ENCODE measurements at places on chromosomes 12 and 14.

- DNase-seq, result no peak
Measured at GRCh38 chr14:104510216-104510615, 69.3 kb upstream of the C14orf180 start.

GRCh38 chr14:85811340-85811739, 281.4 kb downstream of the FLRT2 start:
- DNase-seq, result no peak

- no peak for DNase-seq
Measured at GRCh38 chr12:13278249-13278787, 81.8 kb downstream of the EMP1 start.

GRCh38 chr12:68317047-68317667, 15.0 kb downstream of the MDM1 start:
- no peak for DNase-seq

GRCh38 chr12:89796798-89797382, 88.3 kb upstream of the ATP2B1 start:
- no peak for DNase-seq

- no peak for DNase-seq
Measured at GRCh38 chr12:81835783-81836182, 76.6 kb upstream of the PPFIA2 start.

- DNase-seq, result no peak
Measured at GRCh38 chr14:100688598-100689461, 37.9 kb upstream of the DLK1 start.

DNA sequence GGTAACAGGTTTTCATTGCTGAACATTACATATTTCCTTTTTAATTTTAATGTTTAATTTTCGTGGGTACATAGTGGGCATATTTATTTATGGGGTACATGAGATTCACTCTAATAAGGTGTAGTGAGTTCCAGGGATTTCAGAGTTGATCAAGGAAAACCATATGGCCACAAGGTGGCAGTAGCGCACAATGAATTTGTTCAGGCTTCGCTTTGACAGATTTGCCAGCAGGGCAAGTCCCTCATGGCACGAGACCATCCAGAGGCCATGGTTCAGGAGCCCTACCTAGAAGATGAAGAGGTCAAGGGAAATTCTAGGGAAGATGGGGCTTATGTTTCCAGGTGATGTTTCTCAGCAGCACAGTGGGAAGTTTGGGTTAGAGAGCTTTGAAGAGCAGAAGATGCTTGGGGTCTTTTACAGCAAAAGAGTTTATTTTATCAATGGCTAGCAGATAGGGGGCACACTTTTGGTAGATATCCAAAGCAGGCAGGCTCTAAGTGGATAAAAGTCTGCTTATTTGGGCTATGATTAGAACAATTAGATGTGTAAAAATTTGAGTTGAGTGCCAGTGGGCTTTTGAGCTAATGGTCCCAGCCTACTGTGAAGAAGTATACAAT, 1004.4 kb downstream of the AACS start:
- no peak for DNase-seq

GRCh38 chr14:26427097-26427496, 170.7 kb downstream of the NOVA1 start:
- no peak for DNase-seq

GRCh38 chr12:40107098-40107802, 1.4 kb upstream of the SLC2A13 start:
- peak; percentile 49 for DNase-seq

DNA sequence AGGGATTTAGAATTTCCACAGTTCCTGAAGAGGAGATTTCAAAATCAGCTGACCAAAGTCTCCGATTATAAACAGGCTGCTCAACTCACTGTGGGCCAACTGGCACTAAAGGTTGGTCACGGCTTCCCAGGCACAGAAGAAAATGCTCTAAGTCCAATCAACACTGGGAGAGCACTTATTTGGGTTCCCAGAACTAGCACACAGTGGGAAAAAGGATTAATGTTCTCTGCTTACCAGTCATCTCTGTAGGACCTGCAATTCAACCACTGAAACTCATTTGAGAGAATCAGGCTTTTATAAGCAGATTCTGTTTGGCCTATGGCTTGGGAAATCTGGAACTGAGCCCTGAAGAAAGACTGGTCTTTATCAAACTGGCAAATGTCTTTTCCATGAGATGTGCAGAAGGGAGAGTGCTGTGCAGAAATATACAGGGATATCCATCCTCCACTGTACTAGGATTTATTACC, 49.4 kb downstream of the ABCC9 start:
- DNase-seq, result no peak

GRCh38 chr14:39114073-39114838, at the start of gene GEMIN2:
TSS of gene GEMIN2 (plus strand) at chr14:39114323. CDS start at chr14:39114339, 16 bp downstream.
- peak; percentile 62 for DNase-seq

DNA sequence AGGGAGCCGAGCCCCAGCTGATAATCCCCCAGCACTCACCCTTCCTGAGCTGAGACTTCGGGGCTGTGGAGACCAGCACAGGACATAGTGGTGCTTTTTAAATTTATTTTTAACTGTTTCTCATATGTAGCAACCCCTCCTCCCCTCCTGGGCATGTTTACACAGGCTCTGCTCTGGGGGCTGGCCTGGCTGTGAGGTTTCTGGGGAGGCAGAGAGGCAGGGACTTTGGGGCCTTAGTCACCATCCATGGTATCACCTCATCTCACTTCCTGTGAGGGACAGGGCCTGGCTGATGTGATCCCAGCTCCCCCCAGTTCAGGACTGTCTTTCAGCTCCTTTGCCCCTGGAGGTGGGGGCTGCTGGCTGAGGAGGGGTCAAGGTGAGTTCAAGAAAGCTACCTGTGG, 20.4 kb downstream of the VASH1 start:
- DNase-seq, result no peak

DNA sequence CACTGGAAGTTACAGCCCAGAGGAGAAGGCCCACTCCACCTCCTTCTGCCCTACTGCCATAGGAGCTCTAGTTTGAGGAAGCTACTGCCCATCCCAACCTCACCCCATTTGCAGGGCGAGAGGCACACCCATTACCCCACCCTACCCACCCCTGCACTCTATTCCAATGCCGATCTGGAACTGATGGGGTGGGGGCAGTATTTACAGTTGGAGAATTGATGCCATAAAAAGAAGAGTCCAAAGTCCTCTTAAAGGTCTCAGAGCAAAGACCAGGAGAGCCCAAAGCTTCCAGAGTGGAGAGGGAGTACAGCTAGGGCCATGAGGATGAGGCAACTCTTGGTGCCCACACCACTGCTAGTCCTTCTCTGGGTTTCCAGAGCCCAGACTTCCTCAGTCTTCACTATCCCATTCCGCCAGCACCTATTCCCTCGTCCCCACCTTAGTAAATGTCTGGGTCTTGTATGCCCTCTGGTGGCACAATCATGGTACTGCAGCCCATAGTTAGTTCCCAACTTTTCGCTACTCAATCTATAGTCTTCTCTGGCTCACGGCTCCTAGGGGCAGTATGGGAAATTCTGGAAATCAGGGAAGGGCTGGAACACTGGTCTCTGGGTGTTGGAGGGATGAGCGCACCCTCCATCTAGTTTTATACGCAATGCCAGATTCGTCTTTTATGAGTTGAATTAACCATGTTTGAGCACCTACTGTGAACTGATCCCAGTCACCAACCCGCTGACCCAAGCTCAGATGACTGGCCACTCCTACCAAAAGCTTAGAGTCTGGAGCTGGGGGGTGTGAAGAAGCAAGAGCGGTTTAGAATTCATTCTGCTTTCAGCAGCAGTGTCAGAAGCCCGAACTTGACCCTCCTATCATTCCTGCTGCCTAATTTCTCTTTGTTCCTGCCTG, 6.9 kb upstream of the ADCY6 start:
- DNase-seq, result no peak

DNA sequence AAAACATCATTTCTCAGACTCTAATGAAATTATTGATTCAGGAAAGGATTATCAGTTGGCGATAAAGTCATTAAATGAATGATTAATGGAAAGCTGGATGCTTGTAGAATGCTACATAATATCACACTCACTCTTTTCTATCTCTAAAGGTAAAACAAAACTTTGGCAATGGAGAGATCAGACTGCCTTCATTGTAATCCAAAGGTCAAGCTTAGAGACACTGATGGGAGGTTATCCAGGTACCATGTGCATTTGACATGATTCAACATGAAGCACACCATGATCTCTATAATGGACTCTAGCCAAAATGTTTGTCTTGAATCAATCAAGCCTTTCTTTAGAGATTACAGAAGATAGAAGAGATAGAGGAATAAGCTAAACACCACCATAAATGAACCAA, 110.1 kb upstream of the USP44 start:
- DNase-seq, result no peak

- no peak for DNase-seq
Measured at GRCh38 chr14:85688006-85688405, 158.1 kb downstream of the FLRT2 start.

GRCh38 chr12:94769047-94769420, 118.7 kb upstream of the TMCC3 start:
- no peak for DNase-seq

DNA sequence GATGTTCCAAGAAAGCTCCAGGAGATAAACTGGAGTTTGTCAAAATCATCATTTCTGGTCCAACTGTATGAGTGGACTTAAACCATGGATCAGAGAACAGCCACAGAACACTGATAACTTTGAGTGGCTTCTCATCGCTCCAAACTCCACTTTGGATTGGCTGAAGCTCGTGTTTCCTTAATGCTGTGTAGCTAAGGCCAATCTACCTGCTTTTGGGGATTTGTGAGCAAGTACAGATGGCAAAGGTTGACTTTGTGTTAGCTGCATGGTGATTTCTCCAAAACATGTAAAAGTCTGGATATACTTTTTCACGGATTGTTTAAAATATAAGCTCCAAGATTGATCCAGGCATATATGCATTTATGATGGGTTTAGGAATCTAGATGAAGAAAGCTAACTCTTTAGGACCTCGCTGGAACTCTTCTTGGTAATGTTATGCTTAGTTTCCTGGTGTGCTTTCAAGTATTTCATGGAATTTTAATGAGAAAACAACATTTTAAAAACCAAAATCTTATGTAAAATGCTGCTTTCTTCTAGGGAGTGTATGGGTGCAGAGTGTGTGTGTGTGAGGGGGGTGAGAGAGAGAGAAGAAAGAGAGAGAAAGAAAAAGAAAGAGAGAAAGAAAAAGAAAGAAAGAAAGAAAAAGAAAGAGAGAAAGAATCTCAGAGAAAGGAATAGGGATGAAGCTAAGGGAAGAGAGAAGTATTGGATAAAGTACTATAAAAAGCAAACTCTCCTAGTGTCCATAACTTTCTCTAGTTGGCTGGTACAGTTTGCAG, 11.6 kb upstream of the PAX9 start:
- DNase-seq, result no peak

DNA sequence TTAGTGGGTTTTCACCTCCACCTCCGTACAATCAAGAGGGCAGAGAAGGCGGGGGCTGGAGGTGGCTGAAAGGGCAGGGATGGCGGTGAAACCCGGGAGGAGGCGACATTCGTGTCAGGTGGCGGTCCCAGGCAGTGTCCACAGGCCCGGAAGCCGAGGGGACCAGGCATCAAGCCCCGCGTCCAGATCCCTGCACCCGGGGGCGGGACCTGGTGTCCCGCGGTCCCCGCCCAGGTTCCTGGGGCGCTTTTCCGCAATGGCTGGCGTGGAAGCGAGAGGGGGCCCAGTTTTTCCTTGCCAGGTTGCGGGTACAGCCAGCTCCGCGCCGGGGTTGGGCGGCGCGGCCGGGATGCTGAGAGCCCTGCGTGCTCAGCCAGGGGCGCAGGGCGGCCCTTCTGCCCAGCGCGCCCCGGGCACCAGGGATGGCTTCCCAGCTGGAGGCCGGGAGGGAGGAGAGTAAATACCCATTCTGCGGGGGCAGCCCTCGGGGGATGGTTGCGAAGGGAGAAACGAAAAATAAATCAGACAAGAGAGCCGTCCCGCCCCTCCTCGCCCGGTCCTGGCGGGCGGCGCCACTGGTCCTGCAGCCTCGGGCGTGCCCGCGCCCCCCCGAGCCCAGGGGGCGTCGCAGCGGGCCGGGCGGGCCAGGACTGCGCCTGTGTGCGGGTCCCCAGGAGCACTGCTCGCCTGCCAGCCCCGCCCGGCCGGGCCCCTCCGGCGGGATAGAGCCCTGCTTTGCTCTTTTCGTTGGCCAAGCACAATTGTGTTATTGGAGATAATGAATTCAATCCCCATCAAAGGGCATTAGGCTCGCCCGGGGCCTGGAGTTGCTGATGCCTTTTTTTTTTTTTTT, 11.5 kb downstream of the FOXA1 start:
- no peak for DNase-seq

DNA sequence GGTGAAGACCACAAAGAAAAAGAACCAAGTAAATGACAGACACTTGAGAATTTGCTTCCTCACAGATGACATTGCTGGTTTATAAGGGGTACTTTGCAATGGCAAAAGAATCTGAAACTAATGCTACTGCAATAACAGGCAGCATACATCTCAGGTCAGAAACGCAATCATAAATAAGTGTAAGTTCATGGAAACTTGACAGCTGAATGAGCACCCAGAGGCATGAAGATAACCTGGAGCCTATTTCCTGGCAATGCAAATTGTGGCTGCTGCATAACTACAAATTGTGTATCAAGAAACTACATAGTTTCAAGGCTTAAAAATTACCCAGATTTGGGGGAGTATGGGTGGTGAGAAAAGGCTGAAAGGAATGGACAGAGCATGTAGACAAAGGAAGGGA, 8.5 kb upstream of the MYO1A start:
- no peak for DNase-seq

- DNase-seq, result no peak
Measured at GRCh38 chr12:124675881-124676713, 108.7 kb upstream of the NCOR2 start.

- DNase-seq, result no peak
Measured at GRCh38 chr12:117092886-117093285, 6.3 kb downstream of the TESC start.

GRCh38 chr12:49086116-49086515, 8.5 kb downstream of the DHH start:
- no peak for DNase-seq

DNA sequence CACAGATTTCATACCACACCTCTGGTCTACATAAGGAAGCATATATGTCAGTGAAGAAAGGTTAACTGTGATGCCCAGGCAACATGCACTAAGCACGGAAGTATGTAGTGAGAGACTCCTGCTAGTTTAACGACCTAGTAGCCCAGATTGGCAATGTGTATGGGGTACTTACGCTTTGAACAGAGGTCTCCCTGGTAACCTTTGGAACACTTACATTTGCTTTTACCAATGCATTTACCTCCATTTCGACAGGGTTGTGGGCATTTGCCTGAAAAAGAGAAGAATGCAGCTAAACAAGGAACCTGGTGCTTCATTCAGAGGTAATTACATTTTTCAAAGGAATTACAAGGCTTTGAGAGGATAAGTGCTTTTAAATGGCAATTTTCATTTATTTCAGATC, 65.2 kb downstream of the WIF1 start:
- no peak for DNase-seq

GRCh38 chr14:69226736-69227135, 33.2 kb upstream of the GALNT16 start:
- no peak for DNase-seq

DNA sequence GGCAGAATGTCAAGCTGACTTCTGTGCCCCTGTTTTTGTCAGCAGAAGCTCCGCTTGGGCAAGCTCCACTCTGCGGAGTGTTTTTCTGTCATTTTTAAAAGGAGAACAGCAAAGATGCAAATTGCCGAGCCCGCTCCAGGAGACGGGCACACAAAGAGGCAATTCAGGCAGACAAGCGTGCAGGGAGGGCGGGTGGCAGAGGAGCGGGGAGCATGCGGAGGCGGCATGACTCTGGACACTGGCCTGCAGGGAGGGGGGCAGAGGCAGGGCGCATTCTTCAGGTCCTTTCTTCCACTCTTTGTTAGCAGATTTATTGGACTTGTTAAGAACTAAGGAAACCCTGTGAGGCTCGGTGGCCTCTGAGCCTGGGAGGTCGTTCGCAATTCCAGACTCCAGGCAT, 187.3 kb upstream of the RMST start:
- DNase-seq, result no peak

GRCh38 chr12:8661016-8661415, 1.6 kb downstream of the MFAP5 start:
- no peak for DNase-seq

All from esophagus squamous epithelium (tissue), 5 donors.